Stimulated activated CD4-positive, alpha-beta T cell treated with anti-CD3 and anti-CD28 coated beads, Interleukin-1b, Interleukin-23, amount 100 ng/mL, for 1 hour (primary cell): ENCODE measurements at places on chromosomes 12 and 14.

- no peak for DNase-seq
Measured at GRCh38 chr14:99420711-99421110, 59.9 kb downstream of the SETD3 start.

DNA sequence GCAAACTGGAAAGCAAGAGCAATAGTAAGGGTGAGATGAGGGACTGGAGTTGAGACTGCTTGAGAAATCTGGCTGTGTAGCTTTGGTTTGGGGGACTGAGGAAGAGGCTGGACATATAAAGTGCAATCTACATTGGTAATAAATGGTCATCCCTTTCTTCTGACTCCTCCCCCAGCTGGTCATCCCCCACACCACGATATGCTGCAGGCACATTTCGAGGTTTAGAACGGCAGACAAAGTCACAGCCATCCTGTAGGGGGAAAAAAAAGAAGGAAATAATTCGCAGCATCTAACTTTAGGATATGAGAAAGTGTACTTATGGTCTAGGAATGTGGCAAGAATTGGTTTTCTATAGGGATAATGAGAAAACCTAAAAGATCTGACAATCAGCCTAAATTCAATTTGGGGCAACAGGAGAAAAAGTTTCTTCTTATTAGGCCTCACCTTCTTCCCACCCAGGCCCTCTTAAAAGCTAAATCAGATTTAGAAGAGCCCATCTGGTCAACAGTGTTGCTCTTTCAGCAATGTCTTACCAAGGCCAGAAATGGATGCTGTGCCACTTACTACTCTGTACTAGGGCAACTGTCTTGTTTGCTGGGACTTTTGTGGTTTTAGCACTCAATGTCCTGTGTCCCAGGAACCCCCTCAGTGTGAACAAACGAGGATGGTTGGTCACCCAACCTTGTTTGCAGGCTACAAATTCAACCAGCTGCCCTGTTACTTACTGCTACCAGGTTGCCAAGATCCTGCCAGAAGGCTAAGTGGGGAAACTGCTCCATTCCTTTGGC lies 7.6 kb downstream of the M6PR start:
- no peak for DNase-seq

DNA sequence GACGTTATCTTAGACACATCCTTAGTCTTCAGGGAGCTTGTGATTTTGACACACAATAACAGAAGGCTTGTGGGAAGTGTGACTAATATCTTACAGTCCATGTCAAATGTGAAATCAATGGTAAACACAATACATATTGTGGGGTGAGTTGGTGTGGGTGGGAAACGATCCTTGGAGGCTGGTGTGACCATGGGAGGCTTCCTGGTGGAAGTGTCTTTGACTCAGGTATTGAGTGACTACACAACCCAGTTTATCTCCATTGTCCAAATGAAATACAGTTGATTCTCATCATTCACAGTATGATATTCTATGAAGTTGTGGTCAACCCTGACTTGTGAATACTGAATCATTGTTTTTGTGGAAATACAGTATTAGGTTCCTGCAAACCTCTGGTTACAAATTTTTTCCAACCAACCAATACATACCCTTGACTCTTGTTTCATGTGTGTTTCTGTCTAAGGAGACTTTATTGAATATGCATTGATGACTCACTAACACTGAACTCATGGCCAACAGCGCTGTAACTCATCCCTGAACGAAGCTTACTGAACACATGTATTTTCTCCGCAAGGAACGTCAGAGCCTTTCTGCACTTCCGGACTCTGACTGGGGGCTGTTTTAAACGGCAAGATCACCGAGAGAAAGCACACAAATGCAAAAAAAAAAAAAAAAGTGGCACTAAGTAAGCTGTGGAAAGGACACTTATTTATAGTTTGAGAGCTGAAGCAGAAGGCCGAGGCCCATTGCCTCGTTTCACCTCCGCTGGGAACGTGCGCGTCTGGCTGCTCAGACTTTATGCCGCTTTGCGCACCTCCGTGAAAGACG lies 59.0 kb downstream of the CLMN start:
- DNase-seq = no peak

DNA sequence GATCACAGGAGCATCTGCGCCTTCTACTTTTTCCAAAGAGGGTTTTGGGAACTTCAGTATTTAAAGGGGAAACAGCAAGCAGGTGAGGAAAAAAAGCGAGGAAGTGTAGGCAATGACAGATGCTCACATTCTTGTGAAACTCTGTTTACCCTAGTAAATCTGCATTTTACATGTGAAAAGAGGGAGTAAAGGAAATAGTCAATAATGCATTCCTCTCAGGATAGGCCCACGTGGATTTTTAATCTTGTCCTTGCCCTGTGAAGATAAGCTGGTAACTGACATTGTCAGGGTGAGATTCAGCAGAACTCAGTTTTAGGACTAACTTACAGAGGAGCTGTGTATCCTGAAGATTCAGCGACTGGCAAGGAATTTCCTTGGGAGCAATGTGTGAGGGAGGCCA lies 1119.2 kb upstream of the TMEM132C start:
- no peak for DNase-seq
